ENCODE measurements at places on chromosomes 6 and 20.

GRCh38 chr6:89310929-89311328 lies 4.2 kb downstream of the GABRR2 start:
- no peak for DNase-seq

DNA sequence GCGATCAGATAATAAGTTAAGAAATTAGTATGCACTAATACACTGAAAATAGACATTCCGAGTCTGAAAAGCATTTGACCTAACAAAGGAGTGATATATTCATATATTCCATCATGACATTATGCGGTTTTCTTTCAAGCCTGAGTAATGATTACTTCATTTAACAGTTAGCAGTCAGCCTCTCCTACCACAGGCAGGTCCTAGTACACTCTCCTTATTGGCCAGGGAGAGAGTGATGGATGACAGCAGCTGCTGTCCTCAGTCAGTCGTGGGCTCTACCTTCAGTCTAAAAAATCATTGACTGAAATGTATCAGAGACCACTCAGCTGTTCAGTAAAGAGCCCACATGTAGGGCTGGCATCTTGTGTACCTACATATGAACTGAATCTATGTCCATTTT lies 33.2 kb upstream of the VGLL2 start:
- no peak for DNase-seq

GRCh38 chr6:140041056-140041455 lies 666.6 kb upstream of the CITED2 start:
- DNase-seq = no peak

- no peak for DNase-seq
Measured at GRCh38 chr6:40389254-40389653, 197.9 kb downstream of the LRFN2 start.

- DNase-seq = no peak
Measured at GRCh38 chr6:19852927-19853326, 15.8 kb downstream of the ID4 start.

DNA sequence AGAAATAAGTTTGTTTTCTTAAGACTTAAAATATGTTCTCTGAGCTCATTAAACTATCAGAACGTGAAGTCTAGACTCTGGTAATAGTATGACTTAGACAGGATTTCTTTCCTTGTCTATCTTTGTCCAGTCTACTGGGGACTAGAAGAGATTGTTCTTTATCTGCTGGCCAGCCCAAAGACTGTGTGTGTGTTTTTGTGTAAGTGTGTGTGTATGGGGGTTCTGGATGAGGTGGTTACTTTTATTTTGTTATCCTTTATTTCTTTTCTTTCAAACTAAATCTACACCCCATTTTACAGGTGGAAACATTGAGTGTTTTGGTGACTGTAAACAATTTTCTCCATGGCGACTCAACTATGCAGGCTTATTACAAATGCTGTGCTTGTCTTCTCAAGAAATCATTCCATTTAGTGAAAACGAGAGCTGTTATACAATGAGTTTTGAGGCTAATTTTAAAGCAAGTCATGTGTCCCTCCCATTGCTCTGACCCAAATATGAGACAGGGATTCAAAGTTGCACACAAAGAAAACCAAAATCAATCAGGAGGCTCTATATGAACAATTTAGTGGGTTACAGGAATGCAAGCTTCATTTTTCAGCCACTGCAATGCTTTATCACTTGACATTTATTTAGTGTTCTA lies 97.6 kb downstream of the ELOVL5 start:
- no peak for DNase-seq

GRCh38 chr6:47810885-47811284 lies 29.1 kb downstream of the OPN5 start:
- DNase-seq = no peak

DNA sequence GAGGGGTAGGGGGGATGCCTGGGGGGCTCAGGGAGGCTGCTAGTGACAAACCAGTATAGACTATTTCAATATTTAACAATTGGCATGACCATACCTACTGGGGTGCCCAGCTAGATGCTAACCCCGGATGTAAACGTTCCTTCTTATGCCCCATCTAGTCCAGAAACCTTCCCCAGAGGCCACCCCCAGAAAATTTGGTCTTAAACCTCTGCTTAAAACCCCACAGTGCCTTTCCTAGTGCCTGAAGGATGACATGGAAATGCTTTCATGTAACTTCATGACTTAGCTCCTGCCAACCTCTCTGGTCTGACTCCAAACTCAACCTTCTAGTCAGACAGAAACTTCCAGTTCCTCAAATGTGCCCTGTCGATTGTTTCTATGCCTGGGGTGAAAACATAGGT lies 52.0 kb downstream of the JPH2 start:
- DNase-seq = no peak

DNA sequence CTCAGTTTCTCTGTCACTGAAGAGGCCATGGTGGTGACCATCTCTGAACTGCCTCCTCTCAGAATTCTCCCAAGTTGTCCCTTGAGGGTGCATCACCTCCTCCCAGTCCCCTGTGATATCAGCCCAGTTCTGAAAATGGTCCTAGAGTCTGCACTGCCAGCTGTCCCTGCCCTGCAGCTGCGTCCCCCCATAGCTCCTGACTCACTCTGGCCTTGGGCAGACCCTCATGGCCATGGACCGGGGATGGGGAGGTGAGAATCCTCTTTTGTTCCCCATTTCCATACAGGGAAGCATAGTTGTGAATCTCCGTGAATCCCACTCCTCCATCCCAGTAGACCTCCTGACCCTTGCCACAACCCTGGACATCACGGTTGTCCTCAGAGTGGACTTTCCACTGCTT lies 4.5 kb downstream of the ETV7 start:
- DNase-seq = no peak

GRCh38 chr6:37536491-37537190 lies 36.9 kb upstream of the CCDC167 start:
- DNase-seq = no peak

- DNase-seq = no peak
Measured at GRCh38 chr6:130113201-130113710, 94.9 kb downstream of the L3MBTL3 start.

GRCh38 chr20:764255-764654 lies 4.0 kb downstream of the SLC52A3 start:
- DNase-seq = no peak

- DNase-seq = no peak
Measured at GRCh38 chr20:52675375-52675774, 296.8 kb upstream of the TSHZ2 start.

DNA sequence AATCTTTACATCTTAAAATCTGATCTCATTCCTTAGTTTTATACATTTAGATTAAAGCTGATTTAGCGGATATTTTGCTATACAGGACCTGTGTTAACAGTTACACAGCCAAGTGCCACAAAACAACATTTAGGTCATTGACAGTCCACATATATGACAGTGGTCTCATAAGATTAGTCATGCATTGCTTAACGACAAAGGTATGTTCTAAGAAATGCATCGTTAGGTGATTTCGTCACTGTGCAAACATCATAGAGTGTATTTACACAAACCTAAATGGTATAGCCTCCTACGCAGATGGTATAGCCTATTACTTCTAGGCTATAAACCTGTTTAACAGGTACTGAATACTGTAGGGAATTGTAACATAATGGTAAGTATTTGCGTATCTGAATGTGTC lies 21.6 kb downstream of the ADGRG6 start:
- DNase-seq = no peak

DNA sequence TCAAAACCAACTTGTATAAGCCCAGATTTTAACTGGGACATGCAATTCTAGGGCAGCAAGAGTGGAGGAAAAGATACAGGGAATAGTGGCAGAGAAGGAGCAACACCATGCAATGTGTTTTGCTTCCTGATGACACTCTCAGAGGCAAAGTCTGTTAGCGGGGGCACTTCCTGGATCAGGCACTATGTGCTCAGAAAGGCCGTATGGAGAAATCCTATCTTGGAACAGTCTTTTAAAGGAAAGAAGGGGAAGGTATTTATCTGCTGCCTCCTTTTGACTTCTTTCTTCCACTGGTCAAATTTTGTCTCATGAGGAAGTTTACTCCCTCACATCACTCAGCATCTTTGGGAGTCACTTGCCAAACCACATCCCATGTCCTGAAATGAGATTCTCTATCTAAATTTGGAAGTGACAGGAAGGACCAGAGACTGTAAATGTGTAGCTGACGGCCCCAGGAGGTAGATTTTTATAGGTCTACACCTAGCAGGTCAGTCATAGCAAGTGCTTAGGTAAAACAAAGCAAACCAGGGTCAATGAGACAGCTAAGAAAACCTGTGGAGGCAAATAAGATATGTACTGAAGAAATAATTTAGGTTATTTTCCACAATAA lies 91.7 kb upstream of the ELOVL5 start:
- no peak for DNase-seq

GRCh38 chr6:131024565-131024964 lies 38.5 kb downstream of the EPB41L2 start:
- DNase-seq = no peak

- DNase-seq = no peak
Measured at GRCh38 chr20:35739294-35740163, 2.5 kb downstream of the RBM39 start.

GRCh38 chr6:27216874-27217273 lies 30.6 kb upstream of the PRSS16 start:
- DNase-seq = no peak

DNA sequence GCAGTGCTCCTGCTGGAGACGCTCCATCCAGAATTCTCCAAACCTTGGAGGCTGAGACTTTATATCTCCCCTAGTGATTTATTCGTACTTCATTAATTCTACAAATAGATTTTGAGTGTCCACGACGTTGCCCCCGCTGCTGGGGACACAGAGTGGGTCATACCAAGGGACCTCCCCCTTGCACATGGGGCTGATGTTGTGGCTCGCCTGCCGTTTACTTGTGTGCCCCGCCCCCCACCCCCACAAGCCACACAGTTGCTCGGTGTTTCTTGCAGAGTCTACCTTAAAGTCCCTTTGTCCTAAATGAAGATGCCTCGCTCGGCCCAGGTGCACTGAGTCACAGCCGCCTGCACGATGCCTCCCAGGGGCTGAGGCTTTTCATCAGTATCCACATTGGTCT lies 20.3 kb upstream of the SMOC2 start:
- DNase-seq = no peak

- no peak for DNase-seq
Measured at GRCh38 chr6:132752255-132752654, 5.4 kb downstream of the VNN2 start.

DNA sequence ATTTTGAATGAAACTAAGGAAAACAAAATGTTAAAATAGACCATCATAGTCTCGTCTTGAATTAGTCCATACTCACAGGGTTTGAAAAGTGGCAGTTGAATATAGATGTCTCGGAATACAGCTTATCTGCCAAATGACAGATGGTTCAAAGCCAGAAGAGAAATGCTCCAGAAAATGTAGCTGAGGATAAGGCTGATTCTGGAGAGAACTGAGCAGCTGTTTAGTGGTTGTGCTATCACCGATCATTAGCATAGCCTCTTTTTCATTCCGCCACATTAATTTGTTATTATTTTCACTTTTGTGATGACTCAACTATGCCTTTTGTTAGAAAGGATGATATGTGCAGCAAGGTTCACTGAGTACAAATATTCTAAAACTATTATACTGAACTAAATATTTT lies 390.2 kb upstream of the MAN1A1 start:
- no peak for DNase-seq

GRCh38 chr20:2858591-2858990 lies 14.7 kb upstream of the PTPRA start:
- DNase-seq = no peak

DNA sequence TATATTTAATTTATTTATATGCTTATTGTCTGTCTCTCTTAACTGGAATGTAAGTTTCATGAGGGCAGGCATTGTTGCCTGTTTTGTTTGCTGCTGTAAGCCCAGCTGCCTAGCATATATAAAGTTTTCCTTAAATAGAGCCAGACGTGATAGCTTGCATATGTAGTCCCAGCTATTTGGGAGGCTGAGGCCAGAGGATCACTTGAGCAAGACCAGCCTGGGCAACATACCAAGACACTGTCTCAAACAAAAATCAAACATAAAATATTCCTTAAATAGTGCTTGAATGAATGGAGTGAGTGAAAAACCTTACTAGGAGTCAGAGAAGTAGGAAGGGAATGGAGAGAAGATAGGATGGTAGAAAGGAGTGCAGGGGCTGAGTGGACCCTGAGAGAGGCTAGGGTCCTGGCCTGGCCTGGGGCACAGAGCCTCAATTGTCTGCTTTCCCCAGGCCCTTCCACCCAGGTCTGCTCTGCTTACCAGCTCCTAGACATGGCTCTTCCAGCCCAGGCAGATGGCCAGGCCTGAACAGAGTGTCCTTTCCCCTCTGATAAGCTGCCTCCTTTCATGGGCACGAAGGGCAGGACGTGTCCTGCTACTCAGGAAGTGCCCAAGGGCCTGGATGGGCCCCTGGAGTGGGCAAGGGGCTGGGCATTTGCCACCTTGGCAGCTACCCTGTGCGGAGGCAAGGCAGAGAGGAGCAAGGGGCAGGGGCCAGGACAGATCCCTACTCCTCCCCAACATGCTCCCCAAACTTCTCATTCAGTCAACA lies 17.7 kb upstream of the BAK1 start:
- no peak for DNase-seq

- DNase-seq = no peak
Measured at GRCh38 chr6:21264288-21265033, 329.1 kb upstream of the SOX4 start.

GRCh38 chr6:138196122-138196738 lies 22.1 kb downstream of the PBOV1 start:
- no peak for DNase-seq

- no peak for DNase-seq
Measured at GRCh38 chr20:24910461-24910860, 38.6 kb upstream of the CST7 start.

DNA sequence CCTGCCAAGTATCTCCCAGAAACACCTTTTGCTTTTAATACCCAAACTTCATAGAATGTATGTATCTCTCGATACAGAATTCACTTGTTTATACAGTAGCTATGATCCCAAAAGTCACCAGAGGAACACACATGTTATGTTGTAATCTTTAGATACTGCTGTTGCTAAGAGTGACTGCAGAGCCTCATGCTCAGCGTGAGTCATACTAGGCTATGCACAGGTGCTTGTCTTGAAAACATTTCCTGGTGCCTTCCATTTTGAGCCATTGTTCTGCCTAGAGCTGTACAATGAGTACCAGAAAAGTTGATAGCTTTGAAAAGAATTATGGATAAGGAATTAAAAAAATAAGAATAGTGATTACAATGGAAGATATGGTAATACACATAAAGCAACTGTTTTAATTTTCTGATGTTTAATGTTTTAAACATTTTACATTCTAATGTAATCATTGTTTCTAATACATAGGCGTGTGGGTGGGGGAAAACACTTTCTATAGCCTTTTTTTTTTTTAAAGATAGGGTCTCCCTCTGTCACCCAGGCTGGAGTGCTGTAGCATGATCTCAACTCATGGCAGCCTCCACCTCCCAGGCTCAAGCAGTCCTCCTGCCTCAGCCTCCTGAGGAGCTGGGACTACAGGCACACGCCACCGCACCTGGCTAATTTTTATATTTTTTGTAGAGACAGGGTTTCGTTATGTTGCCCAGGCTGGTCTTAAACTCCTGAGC lies 79.4 kb downstream of the CD24 start:
- DNase-seq = no peak

DNA sequence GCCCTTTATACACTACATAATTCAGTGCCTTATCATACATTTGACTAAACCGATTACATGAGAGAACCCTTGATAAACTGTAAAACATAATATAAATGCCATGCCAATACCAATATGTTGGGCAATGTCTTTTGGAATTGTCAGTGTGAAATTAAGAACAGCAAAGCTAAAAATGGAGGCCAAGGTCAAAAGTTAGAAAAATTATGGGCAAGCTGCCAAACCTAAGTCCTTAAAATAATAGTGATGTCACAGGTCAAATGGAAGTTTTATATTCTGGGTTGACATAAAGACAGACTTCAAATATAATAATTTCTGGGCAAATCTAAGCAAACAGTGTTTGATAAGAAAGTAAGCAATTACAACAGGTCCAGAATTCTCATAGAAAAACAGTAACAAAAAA lies 696.7 kb downstream of the RNF144B start:
- DNase-seq = no peak

- no peak for DNase-seq
Measured at GRCh38 chr20:3188823-3189413, 15.6 kb downstream of the DDRGK1 start.

Measured in activated T-cell treated with anti-CD3 and anti-CD28 coated beads for 48 hours (primary cell).